HT1080 (cell line): ENCODE measurements at places on chromosomes 1 and 21.

DNA sequence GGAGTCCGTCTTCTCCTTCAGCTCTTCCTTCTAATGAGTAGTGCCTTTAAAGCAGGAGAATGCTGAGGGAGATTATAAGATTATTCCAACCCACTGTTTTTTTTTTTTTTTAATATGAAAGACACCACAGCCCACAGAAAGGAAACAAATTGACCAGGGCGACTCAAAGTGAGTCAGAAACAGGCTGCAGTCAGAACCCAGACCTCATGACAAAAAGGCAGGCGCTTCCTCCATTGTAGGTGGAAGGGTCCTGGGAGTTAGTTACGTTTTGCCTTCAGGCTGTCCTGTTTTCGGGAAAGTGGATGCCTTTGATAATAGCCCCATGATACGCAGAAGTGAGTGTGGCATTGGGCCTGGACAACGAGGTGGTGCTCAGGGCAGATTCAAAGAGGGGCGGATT, 21.0 kb downstream of the PLXNA2 start:
- DNase-seq, result peak; percentile 74

DNA sequence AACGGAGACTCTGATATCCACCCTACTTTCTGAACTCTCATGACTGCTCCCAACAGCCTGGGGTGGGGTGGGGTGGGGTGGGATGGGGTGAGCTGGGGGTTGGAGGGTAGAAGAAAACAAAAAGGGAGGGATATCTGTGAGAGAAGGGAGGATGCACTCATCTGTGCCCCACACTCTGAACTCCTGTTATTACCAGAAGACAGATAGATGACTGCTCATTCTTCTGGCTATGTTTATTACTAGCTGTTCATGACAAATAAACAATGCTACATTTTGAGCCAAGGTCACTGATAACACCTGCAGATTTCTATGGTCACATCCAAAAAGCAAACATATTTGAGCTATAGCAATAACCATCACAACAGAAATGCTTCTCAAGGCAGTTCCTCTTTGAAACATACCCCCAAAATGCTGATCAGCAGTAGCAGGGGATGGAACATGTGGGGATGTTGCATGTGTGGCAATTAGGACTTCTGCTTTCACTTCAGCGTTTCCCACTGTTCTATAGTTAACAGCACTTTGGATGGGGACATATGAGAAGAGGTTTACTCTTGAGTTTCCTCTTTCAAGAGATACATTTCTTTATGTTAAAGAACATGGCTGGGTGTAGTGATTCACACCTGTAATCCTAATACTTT, 43.3 kb downstream of the GPR3 start:
- DNase-seq, result no peak

GRCh38 chr1:46404482-46405196, 10.5 kb downstream of the FAAH start:
- DNase-seq, result no peak

DNA sequence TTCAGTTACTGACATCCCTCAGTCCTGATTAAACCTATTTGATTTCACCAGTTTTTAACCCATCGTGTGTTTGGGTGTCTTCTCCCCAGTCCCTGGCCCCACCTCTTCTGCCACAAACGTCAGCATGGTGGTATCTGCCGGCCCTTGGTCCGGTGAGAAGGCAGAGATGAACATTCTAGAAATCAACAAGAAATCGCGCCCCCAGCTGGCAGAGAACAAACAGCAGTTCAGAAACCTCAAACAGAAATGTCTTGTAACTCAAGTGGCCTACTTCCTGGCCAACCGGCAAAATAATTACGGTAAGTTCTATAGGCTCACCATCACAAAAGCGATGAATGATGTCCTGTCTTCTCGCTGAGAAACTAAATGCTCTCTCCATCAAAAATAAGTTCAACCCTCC, 28.7 kb downstream of the NBPF3 start:
- DNase-seq, result no peak

GRCh38 chr21:35606146-35606545, 454.2 kb downstream of the SETD4 start:
- DNase-seq, result no peak

GRCh38 chr1:46515576-46515975, 25.9 kb downstream of the DMBX1 start:
- no peak for DNase-seq

DNA sequence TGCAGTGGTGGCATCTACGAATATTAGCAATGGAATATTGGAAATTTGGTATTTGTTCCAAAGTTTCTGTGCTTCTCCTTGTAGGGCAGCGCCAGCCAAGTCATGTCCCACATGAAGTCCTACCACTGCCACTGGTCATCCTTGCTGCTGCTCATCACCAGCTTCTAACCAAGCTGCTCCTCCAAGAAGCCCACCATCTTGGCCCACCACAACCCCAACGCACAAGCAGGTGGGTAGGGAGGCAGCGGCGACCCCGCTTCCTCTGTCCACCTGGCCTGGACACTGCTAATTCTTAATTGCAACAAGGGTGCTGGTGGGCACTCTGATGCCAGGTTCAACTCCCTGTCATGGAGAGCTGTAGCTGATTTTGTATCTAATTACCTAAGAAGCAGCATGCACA, 291.2 kb upstream of the LYPLAL1 start:
- no peak for DNase-seq

DNA sequence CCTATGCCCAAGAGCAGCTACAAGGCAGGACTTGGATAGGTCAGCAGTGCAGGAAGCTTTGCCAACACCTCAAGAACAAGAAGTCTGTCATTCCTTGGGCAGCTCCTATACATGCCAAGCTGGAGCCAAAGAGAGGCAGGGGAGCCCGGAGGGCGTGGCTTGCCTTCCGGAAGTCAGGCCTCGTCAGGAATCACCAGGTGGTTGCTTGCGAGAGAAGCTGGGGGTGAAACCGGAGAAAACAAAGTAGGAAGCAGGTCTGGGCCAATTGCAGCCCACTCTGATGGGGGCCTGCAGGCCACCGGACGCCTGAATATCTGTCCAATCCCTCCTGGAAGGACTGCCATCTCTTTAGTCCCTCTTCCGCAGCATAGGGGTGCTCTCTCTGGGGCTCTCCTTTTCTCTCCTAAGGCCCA, 794 bp upstream of the FAM76A start:
- DNase-seq, result no peak

DNA sequence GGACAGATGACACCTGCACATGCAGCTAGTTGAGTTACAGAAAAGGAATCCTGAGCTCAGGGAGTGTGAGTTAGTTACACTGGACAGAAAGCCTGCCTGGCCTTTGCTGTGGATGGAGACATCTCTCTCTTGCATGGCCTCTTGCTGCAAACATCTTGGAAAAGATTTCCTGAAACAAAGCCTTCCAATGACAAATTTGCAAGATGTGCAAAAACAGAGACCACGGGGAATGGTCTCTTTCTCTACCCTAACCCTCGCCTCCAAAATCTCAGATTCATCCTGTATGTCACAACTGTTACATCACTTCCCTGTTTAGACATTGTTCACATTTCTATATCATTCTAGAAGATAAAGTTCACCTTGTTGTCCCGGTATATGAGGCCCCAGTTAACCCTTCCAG, 415.6 kb downstream of the RYR2 start:
- no peak for DNase-seq

DNA sequence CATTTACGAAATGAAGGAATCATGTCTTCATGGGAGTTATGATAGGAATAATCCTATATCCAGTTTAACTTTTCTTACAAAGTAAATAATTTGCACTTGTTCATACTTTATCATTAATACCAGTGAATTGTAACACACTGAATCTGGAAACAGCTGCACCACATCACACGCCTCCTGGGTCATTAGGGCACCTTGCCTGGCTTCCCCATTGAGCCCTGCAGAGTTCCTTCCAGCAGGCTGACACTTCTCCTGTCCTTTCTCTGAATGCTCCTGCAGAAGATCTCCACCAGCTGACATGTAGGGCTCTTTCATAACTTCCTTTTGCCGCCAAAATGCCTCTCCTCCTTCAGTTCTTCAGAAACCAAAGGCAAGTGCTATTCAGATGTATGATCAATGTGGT, 201.1 kb downstream of the DAB1 start:
- DNase-seq, result no peak

DNA sequence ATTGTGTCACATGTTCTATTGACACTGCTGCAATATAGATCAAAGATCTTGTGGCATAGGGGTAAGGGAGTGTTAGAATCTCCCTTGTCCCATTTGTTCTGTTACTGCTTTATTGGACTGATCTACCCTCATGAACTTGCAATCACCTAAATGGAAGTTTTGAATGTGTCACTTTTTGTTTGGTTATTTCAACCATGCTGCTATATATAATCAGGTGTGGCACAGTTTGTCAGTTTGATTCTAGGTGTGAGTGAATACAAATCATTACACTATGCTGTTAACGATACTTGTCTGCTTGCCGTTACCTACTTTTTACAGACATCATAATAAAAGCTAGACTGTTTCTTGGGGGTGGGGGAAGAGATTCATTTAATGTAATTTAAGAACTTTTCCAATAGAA, 82.6 kb downstream of the MAB21L3 start:
- DNase-seq, result no peak

- no peak for DNase-seq
Measured at GRCh38 chr1:218371927-218372672, 27.0 kb downstream of the TGFB2 start.

- DNase-seq, result no peak
Measured at GRCh38 chr1:153441238-153441755, 19.2 kb downstream of the S100A7 start.
